Mucosa of descending colon (tissue), 3 donors: ENCODE measurements at places on chromosomes 2 and 18.

- no peak for DNase-seq
Observed at GRCh38 chr18:34314847-34315246, 90.1 kb upstream of the NOL4 start.

DNA sequence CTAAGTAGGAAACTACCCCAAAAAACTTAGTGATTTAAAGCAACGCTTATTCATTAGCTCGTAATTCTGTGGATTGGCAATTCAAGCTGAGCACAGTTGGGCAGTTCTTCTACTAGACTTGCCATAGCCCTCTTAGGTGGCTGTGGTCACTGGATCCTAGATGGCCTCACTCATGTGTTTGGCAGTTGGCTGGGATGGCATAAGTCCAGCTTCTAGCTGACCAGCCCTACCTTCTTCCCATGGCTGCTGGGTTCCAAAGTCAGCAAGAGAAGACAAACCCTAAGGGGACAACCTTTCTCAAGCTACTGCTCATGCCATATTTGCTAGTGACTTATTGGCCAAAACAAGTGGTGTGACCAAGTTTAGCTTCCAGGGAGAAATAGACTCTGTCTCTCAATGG lies 95.3 kb downstream of the COPS8 start:
- DNase-seq, result no peak

- peak; percentile 23 for DNase-seq
Observed at GRCh38 chr2:24050041-24050979, 769 bp downstream of the FKBP1B start.

DNA sequence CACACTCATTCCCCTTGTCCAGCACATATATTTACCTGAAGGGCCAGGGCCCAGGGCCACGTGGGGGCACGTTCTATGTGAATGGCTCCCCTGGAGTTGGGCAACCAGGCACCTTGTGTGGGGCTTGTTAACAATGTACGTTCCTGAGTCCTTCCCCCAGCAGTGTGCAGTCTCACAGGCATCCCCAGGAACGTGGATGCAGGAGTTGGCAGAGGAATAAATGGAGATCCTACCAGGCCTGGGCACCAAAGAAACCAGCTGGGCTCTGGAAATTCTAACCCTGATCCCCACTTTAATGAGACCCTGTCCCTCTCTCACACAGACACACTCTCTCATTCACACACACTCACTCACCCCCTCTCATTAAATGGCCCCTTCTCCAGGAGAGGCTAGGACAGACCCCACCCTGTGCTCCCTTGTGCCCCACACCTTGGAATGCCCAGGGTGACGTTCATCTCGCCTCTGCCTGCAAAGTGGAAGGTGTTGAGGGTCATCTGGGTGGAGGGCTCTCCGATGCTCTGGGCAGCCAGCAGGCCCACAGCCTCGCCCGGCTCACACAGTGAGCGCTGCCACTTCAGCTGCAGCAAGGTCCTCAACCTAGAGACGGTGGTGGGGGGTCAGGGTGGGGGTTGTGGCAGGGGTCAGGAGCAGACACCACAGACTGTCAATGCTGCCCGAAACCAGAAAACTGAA lies 65.6 kb downstream of the POLR1A start:
- no peak for DNase-seq

GRCh38 chr2:122105877-122106206 lies 350.4 kb downstream of the TSN start:
- no peak for DNase-seq

GRCh38 chr2:227033471-227034148 lies 130.4 kb downstream of the COL4A4 start:
- DNase-seq, result peak; percentile 72

GRCh38 chr18:61019338-61020301 lies 313.6 kb upstream of the CDH20 start:
- DNase-seq, result no peak

GRCh38 chr2:60808330-60808801 lies 52.3 kb downstream of the PAPOLG start:
- DNase-seq, result no peak

DNA sequence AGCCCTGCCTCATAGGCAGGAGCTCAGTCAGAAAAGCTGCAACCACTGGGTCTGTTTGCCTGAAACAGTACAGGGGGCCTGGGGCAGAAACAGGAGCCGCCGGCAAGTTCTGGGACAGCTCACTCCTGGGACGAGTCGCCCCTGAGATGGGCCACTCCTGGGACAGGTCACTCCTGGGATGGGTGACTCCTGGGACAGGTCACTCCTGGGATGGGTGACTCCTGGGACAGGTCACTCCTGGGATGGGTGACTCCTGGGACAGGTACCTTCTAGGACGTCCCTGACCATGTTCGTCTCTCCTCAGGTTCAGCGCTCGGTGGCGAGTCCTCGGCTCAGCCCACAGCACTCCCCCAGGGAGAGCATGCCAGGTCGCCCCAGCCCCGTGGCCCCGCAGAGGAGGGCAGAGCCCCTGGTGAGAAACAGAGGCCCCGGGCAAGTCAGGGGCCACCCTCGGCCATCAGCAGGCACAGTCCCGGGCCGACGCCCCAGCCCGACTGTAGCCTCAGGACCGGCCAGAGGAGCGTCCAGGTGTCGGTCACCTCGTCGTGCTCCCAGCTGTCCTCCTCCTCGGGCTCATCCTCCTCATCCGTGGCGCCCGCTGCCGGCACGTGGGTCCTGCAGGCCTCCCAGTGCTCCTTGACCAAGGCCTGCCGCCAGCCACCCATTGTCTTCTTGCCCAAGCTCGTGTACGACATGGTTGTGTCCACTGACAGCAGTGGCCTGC lies 51.8 kb downstream of the NTSR2 start:
- DNase-seq, result no peak

DNA sequence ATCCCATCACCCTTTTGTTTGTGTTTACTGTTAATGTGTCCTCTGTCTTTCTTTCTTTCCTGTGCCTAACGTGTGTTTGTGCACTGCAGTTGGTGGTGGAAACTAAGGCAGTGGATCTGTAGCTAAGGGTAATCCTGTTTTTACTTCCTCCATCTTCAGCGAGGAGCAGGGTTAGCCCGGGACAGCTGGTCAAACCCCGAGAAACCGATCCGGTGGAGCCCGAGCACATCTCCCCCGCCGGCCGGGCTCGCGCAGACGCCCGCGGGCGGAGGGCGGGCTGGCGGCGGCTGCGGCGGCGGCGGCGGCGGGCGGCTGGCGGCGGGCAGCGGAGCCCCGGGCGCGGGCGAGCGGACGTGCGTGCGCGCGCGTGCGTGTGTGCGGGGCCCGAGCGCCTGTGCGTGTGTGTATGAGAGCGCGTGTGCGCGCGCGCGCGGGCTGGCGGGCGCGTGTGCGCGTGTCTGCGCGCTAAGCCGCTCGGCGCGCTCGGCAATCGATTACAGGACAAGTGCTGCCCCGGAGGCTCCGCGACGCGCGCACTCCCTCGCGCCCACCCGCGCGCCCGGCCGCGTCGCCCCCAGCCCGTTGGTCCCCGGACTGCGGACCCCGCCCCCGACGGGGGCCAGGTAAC lies at the start of gene IKZF2:
IKZF2 (minus strand) TSS at position 176 of the 628 bp plus-strand sequence. CDS start 2,983 bp downstream, outside the sequence.
- peak; percentile 88 for DNase-seq

DNA sequence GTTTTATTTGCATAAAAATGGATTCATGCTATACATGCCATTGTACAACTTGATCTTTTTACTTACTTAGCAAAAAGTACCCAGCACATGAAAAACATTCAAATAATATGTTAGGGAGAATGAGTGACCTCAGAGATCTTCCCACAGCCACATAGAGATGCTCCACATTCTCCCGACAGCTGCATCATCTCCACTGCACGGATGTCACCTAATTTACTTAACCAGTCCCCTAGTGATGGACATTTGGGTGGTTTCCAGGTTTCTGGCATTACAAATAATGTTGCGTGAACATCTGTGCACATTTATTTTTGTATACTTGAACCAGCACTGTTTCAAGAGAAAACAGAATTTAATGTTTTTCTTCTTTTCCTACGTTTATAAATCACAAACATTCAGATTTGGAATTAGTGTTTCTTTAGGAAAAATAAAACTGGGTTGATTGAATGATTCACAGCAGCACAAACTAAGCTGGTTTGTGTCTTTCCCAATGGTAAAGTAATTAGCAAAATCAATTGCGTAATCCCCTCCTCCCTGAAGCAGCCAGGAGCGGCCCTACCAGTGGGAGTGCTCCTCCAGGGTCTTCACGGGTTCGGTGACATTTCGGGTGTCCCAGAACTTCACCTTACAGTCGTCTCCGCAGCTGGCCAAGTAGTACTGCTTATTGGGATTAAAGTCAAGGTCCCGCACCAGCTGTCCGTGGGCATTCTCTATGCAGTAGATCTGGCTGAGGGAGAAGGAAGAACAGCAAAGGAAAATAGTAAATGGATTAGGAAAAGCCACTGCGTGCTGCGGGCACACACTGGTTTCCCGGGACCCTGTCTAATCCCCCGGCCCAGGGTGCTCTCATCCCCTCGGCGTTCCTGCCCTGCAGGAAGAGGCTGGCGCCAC lies 183.9 kb downstream of the EIPR1 start:
- DNase-seq, result peak; percentile 8

DNA sequence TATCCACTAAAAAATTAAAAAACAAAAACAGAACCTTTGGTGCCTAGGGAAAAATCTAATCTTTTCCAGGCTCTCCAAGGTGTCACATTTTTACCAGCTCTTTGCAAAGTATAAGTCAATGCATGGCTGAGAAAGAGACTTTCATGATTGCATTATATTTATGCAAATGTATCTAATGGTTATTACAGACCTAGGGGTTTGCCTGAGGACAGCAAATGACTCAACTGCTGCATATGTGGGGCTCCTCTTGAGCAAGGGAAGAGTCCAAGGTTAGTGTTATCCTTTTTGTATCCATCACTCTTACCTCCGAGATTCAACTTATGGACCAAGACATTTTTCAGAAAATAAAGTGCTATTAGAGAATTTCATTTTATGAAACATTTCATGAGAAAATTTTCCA lies 33.9 kb upstream of the RMP24 start:
- no peak for DNase-seq

DNA sequence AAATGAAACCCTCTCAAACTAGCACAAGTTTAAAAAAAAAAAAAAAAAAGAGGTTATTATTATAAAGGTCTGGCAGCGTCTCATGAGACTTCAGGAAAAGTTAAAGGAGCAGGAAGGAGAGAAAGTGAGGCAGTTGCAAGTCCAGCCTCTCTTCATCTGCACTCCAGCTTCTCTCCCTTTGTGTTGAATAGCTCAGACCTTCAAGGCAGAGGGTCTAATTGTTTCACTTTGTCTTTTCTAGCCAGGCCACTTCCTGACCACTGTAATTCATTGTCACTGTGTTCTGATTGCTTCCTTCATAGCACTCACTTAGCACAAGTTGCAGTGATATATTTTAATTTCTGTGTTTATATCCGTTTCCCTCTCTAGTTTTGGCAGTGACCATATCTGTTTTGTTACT lies 99.9 kb downstream of the SPATS2L start:
- DNase-seq, result no peak
